ENCODE measurements at places on chromosomes 6 and 20.

- DNase-seq: no peak
Measured at GRCh38 chr6:127247114-127248096, 19.3 kb upstream of the RNF146 start.

DNA sequence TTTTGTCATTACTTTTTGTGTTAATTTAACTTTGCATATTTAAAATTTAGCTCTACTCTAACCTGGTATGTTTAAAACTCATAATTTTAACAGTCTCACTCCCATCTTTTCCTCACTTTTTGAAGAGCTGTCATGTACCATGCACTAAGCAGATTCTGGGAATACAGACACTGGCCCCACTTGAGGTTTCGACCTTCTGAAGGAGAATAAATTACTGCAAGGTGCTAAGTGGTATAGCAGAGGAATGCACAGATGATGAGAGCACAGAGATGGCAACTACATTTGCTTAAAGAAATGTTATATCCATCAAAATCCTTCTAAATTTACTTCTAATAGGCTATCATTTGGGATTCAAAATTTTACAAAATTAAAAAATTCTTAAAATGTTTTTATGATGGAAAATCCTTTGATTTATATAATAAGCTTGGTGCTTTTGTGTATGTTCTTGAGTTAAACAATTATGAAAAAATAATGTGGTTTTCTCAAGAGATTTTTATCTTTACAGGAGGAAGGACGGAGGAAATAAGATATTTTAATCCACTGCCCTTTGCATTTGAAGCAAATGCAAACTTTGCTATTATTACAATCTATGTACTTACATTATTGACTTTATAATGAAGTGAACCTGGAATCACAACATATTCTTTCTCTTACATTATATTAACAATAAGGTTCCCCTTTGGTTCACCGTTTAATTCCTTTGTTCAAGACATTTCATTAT lies 79.3 kb downstream of the AHI1 start:
- no peak for DNase-seq

- no peak for DNase-seq
Measured at GRCh38 chr20:63500902-63501817, 2.3 kb upstream of the EEF1A2 start.

DNA sequence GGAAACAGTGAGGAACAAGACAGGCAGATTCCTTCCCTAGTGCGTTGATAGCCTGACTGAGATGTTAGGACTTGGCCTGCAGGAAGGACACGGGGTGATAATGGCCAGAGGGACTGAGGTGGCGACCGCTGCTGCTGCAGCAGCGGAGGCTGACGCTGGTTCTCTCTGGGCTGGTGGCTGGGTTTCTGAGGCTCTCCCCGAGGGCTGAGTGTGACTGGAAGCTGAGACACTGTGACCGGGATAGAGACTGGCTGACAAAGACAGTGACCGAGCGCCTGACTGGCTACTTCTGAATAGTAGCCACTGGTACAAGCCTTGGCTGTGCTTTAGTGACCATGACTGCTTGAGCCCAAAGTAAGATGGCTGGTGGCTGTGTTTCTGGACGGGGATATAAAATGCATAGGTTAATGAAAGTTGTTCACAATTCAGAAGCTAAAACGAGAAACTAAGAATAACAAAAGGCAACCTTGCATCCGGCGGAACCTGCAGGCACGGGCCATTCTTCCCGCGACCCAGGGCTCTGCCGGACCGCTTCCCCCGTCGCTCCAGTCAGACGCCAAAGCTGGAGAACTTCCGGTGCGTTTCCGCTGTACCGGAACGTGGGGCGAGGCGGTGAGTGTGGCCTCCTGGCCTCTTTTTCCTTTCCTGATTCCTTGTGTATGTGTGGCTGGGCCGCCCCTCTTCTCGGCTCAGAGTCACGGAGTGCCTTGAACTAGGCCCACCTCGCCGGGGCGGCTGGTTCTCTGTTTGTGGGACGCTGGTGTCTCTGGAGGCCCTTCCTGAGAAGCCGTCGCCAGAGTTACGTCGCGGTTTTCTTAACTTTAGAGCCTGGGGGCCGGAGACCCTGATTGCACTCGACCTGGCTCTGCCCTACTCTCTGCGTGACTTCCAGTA lies at the start of gene AAR2:
Gene AAR2, plus strand, starts transcription at position 587 of the 894 bp plus-strand sequence. CDS start 3,391 bp downstream, outside the sequence.
- peak; percentile 55 for DNase-seq

DNA sequence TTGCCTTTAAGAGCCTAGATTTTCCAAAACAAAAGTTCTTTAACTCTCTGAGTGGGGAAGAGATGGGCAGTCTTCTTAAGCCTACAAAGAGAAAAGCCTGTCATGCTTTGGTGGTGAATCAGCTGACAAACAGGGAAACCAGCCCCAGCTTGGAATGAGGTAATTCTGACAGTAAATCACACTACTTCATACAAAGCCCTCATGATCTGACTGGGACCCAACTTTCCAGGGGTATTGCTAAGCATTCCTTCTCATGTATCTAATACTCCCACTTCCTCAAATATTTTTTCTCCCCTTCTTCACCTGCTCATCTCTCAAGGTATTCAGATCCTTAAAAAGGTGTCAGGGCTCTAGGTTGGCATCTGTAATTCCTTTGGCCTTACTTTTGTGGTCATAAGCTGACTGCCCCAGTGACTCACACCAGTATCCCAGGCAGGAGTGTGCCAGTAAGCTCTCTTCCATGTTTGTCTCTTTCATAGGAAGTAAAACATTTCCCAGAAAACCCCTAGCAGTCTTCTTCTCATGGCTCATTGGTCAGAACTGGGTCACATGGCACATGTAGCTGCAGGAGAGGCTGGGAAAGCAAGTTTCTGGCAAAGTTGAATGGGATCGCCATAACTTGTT lies 15.0 kb upstream of the TBC1D22B start:
- DNase-seq: no peak

GRCh38 chr6:13419422-13420195 lies 67.8 kb downstream of the GFOD1 start:
- DNase-seq: no peak

- no peak for DNase-seq
Measured at GRCh38 chr6:40627316-40627715, 40.2 kb upstream of the LRFN2 start.

DNA sequence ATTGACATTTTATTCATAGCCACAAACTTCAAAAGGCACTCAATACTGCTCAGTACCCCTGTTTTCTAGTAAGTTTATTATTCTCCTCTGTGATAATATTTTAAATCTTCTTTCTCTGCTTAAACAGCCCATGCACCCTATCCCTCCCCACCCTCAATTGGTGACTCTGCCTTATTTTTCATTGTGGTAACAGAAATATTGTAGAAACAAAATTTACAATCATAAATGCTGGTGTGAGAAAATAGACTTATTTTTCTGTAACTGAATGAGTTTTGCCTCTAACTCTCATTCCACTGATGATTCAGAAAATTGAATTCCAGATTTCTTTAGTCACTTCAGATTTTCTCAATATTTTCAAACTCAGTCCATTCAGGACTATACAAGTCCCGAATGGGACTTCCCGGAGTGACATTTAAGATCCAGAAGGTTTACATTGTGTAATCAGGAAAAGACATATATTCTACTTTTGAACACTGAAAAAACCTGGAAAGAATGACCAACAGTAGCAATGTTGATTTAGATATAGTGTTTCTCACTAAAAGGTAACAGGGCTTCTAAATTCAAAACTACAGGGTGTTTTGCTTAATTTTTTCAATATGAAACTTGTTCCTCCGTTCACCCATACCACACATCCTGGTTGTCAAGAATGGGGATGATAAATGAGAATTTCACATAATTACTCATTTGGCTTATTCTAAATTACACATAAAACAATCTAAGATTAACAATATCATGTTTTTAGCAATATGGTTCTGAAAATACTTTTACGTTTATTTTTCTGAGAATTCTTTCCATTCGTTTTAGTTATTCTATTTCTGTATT lies 34.8 kb upstream of the UST start:
- DNase-seq: no peak

DNA sequence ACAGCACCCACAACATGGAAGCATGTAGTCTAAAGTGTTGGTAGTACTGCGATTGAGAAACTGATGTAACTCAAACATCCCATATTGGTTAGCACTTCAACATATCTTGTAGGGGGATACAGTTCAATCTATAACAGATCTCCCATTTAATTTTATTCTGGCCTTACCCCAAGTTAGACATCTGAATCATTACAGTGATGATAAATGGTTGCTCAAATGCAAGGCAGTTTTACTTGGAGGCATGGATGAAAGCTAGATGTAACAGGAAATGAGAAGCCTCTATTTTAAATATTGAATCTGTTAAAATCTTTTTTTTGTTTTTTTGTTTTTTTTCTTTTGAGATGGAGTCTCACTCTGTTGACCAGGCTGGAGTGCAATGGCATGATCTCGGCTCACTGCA lies 44.2 kb upstream of the FAM50B start:
- DNase-seq: no peak

- DNase-seq: no peak
Measured at GRCh38 chr6:92623431-92623830, 795.9 kb downstream of the EPHA7 start.

GRCh38 chr20:62754122-62754990 lies 41.9 kb upstream of the MRGBP start:
- DNase-seq: no peak

GRCh38 chr6:11754625-11755271 lies 23.9 kb downstream of the ADTRP start:
- no peak for DNase-seq

- no peak for DNase-seq
Measured at GRCh38 chr6:34536251-34536958, 19.7 kb downstream of the SPDEF start.

DNA sequence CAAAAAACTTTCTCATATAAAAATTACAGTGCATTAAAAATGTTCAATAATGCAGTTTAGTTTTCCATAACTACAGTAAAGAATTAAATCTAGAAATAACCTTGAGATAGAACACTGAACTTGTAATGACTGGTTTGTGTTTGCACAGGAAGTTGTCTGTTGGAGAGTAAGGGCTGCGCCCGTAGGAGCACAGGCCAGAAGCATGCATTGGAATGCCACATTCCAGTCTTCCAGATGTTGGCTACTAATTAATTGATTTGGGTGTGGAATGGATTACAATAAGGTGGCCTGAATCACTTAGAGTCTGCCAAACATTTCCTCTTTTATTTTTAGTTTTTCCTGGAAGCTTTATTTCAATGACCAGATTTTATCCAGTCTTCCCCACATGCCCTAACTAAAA lies 582.6 kb upstream of the MMS22L start:
- no peak for DNase-seq

DNA sequence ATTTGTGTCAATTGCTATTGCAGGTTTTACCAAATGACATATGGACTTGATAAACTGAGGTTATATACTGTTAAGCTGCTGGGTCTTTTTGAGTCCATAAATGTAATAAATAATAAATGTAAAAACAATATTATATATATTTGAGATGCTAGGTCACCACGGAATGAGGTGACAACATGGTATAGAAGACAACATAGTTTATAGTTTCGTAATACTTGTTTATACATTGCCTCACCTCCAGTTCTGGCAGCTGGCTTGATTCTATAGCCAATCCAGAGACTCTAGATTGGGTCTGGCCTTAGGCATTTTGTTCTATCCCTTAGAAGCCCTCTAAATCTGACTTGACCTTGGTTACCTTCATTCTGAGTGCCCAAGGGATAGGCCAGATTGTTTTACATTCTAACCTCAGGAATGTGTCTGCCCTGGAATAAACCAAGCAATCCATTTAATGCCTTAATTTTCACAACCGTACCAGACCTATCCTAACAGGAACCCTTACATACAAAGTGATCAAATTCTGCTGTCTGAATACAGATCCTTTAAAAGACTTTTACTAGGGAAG lies 61.5 kb upstream of the STXBP5 start:
- no peak for DNase-seq

DNA sequence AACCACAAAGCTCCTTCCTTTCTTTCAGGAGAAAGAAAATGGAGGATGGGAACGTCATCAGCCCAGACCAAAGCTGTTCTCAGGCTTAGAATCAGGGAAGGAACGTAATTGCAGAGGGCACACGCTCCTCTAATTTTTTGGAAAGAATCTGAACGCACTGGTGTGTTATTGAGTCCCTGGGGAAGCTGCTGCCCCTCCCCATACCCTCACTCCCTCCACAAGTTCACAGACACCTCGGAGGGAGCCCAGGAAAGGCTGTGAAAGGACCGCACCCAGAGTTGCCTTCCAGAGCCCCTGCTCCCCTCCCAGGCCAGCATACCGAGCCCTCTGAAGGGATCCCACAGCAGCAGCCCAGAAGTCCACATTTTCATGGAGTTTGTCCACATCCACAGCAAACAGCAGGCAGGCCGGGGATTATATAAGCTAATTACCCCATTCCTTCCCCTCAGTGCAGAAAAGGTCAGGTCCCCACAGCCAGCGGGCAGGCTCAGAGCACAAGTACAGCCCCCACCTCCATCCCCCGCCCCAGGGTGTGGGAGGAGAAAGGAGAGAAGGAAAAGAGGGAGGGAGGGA lies 53.7 kb downstream of the ANKRD60 start:
- DNase-seq: no peak

DNA sequence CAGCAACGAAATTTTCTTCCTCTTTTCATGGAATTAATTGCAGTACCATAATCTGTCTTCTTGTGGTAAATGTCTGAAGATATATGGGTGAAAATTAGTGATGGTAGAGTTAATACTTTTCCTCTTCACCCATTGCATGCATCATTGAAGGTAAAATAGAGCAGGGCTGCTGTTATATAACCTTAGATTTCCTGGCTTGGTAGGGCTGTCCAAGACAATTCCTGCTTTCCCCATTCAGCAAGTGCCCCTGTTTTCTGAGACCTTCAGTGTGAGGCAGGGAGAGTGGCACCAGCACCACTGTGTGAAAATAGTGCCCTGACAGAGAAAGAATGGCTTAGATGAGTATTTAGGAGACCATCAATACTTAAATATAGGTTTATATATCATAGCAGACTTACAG lies 202.0 kb downstream of the ZFAND3 start:
- no peak for DNase-seq

DNA sequence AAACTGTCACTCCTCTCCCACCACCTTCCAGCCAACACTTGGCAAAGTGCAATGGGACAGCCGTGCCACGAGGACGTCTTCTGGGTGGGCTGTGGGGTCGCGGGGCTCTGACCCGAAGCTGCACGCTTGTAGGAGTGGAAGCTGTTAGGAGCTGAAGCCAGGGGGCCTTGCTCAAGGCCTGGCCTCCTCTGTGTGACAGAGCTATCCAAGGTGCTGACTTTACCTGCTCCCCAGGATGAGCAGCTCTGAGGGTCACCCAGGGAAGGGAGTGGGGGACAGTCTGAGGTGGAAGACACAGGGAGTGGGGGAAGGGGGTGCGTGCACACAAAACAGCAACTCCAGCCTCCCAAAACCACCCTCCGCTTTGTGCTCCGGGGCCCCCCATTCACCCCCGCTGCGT lies 17.5 kb upstream of the CHRNA4 start:
- DNase-seq: no peak

DNA sequence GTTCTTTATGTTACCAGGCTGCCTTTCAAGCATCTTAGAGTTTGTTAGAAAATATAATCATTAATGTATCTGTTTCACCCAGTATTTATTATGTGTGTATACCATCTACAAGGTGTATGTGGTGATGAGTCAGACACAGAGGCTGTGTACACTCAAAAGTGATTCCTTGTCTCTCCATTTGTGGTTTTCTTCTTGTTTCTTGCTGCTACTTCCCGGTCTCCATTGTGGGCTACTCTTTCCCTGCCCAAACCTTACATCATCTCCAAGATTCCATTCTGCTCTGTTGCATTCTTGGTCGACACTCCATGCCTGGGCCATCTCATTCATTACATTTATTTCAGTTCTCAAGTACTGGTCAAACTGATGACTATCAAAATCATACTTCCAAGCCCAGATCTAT lies 182.2 kb upstream of the STXBP5 start:
- no peak for DNase-seq
